ENCODE measurements at places on chromosomes 3 and 15.
A peak's percentile ranks its signal among the peaks of the same experiment; 100 is the strongest.

DNA sequence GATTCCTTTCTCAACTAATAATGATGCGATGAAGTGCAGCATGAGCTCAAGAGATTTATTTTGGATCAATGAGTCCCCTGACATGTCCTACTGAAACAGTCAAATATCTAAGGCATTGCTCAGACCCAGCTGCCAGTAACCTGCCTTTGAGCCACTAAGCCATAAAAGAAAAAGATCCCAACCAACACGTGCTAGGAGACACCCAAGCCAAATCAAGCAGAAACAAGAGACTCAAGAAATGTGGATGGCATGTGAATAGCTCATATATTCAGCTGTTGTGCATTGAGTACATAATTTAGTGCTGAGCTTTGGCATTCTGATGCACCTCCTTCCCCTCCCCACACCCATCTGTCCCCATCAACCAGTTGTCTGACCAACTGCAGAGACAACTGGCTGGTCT lies 29.2 kb downstream of the GJD2 start:
- DNase-seq = no peak

GRCh38 chr15:82046666-82047452 lies 1.0 kb upstream of the MEX3B start:
- peak; percentile 96 for DNase-seq

- DNase-seq = no peak
Measured at GRCh38 chr3:152293347-152294006, 24.7 kb downstream of the MBNL1 start.

DNA sequence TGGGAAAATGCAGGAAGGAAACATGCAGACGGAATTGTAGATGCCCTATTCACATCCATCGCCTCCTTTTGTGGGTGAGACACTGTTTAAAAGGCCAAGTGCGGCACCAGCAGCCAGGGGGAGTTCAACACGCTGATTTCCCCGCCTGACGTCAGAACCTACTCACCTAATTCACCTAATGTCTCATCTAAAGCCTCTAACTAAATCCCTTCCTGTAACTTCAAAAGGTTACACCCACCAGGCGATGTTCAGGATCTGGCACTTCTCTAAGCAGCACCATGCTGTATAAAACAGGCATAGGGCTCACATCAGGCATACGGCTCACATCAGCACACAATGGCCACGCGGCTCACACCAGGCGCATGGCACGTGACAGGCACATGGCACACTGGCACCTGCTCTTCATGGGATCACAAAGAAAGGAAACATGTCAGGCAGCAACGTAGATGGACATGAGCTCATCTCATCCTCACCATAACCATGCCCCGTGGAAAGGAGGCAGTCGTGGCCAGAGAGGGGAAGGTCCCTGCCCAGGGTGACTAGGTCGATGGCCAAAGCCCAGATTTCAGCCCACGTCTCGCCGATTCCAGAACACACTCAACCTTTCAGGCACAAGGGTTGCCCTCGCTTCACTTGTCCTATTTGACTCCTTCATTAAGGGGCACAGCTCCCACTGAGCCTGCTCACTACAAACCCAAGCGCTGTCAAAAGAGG lies 21.7 kb downstream of the XXYLT1 start:
- DNase-seq = no peak

GRCh38 chr15:39142500-39142899 lies 438.4 kb upstream of the THBS1 start:
- no peak for DNase-seq

DNA sequence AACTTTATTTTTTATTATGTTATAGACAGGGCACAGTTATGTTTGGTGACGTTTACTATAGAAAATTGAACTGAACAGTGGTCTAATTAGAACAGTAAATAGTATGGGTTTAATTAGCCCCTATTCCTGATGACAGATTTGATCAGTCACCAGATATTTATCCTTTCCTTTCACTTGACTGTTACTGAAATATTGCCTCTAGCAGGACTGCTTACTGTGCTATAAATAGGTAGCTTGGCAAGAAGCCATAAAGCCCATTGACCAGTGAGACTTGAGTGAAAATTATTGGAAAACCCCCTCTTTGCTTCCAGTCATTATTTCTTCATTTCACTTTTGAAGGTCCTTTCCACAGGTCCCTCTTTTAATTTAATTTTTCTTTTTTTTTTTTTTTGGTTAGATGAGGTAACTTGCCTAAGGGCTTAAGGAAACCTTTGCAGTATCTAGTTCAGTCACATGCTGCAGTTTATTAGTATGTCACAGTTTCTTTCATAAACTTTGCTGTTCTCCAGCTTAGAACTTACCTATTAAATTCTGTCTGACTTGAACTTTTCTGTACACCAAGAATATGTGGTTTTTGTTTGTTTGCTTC lies 115.6 kb downstream of the ADAMTSL3 start:
- no peak for DNase-seq

DNA sequence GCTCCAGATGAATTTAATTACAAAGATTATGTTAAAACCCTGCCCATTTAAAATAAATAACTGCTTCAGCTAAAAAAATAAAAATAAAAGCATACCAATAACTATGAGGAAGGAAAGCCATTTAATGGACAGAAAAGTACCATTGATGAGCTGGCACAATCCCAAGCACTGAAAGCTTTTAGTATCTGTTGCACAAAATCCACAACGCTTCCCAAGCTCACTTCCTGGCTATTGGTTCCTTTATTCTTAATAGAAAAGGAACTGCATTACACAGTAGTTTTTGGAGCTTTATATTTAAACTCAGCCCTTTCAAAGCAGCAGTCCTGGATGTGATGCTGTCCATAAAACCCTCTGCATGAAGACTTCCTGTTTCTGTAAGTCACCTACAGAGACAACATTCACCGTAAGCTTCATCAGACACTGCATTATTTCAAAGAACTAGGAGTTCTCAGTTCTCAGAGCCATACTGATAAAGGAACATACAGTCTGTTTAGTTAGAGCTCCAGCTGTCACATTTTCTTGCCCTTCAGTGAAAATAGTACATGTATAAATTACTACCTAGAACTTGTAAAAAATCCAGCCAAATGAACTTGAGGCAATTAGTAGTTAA lies 81.5 kb downstream of the CSNK1G1 start:
- no peak for DNase-seq

DNA sequence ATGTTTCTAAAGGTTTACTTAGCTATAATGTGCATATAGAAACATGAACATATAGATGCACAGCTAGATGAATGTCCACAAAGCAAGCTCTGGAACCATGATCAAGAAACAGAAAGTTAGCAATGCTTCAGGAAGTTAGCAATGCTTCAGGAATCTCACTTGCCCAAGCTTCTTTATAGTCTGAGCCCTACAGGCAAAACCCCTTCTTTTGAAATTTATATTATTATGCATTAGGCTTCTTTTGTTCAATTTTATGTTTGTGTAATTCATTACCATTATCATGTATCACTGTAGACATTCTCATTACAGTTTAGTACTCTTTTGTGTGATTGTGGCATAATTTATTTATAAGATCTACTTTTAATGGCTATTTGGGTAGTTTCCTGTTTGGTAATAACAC lies 286.4 kb upstream of the BCHE start:
- DNase-seq = peak; percentile 11

DNA sequence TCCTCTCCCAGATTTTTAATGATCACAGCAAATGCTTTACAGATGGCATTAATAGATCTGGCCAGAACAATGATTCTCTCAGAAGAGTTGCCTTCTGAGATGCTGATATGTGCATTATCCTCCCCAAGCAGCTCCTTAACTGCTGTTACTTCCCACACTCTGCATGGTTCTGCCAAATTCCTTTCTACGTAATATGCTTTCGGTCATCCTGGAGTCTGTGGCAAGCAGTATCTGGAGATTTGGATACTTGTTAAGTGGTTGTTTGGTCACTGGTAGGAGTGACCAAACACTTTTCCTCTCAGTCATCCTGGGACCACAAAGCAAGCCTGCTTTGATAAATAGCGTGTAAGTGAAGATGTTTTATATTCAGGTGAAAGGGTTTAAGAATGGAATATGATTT lies 71.1 kb upstream of the CCNL1 start:
- no peak for DNase-seq

- no peak for DNase-seq
Measured at GRCh38 chr15:38424101-38424552, 29.8 kb upstream of the FAM98B start.

- no peak for DNase-seq
Measured at GRCh38 chr3:90099493-90099892, 992.1 kb downstream of the EPHA3 start.

GRCh38 chr15:25171856-25172687 lies 217.3 kb downstream of the SNRPN start:
- no peak for DNase-seq

- no peak for DNase-seq
Measured at GRCh38 chr3:160374472-160374871, 24.6 kb downstream of the IFT80 start.

DNA sequence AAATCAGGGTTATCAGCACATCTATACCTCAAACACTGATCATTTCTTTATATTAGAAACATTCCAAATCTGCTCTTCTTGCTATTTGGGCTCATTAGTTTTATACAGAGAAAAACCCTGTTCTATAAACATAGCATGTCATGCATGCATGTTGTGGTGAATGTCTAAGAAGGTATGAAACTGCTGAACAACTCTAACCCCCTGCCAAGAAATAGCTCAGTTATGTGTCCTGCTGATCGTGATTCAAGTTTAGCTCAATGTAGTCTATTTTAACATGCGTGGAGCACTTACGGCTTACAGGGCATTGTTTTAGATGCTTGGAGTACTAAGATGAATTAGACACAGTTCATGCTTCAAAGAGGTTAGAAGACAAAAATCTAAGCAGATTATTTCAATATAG lies 35.8 kb downstream of the MYH15 start:
- no peak for DNase-seq

DNA sequence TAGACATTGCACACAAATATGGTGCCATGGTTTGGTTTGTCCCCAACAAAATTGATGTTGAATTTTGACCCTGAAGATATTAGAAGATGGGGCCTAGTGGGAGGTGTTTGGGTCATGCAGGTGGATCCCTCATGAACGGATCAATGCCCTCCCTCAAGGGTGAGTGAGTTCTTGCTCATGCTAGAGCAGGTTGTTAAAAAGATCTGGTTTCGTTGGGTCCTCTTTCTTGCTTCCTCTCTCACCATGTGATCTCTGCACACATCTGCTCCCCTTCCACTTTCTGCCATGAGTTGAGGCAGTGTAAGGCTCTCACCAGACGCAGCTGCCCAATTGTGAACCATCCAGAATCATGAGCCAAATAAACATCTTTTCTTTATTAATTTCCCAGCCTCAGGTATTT lies 87.8 kb upstream of the MDFIC2 start:
- DNase-seq = no peak

DNA sequence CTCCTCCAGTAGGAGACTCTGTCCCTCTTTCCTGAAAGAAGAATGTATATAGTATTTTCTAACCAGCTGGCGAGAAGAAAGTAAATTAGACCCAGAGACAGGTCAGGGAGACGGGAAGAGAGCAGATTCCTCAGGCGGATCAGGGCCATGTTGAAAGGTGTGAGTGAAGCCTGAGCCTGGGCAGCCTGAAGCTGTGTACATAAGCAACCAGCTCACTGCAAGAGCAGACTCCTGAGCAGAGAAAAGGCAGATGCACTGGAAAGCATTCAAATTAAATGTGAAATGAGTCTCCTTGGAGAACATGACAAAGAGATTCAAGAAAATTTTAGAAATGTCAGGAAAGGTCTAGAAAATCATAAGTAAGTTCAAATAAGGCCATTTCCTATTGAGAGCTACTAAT lies 165.8 kb downstream of the GOLIM4 start:
- peak; percentile 15 for DNase-seq

DNA sequence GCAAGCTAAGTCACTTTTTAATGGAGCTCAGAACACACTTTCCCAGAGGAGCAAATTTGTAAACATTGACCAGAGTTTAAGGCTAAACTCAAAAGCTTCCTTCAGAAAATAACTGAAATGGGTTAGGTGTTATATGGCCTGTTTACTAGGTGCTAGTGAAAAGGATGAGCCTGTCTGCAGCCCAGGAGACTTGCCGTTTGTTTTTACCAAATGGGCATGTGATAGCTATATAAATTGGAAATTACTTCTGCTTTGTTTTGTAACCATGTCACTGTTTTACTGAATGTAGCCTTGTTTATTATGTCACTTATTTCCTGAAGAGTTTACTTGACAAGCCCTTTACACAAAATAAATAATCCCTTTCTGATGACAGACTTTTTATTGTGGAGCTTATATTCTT lies 109.4 kb upstream of the THSD4 start:
- no peak for DNase-seq

Data from GM23338 (cell line).